ENCODE measurements at places on chromosomes 1 and 21. TPM values are rescaled to one million over a fixed set of nuclear protein-coding genes. Genes with fewer than 3 reads are reported as not detected.

The RGSL1 gene
- not detected for total RNA-seq

The CGN gene
- 0.91 TPM for total RNA-seq

The PRAMEF13 gene
- not detected for total RNA-seq

The ILDR2 gene
- 14.4 TPM for total RNA-seq

The GPR25 gene
- total RNA-seq, result not detected

The CELA2B gene
- total RNA-seq, result not detected

The TMEM59 gene
- total RNA-seq, result 119 TPM

The SLAMF1 gene
- 118 TPM for total RNA-seq

The ADAMTS4 gene
- 0.23 TPM for total RNA-seq

The EPHA2 gene
- not detected for total RNA-seq

The C1orf174 gene
- 45.1 TPM for total RNA-seq

The ATP1A2 gene
- total RNA-seq, result not detected

The ADGRL4 gene
- total RNA-seq, result not detected

The RXFP4 gene
- total RNA-seq, result 0.16 TPM

The KLF17 gene
- total RNA-seq, result not detected

The KIF14 gene
- total RNA-seq, result 11.5 TPM

The VANGL1 gene
- 9.9 TPM for total RNA-seq

The LYPLAL1 gene
- total RNA-seq, result 18.4 TPM

The SPRR1A gene
- not detected for total RNA-seq

The FBXO2 gene
- 0.60 TPM for total RNA-seq

The SPATA6 gene
- total RNA-seq, result 1.0 TPM

The ATP6V1G3 gene
- total RNA-seq, result not detected

The OR2L8 gene
- total RNA-seq, result not detected

The NBPF20 gene
- 1.2 TPM for total RNA-seq

The DIO1 gene
- total RNA-seq, result not detected

The SNX27 gene
- 31.9 TPM for total RNA-seq

The FBLIM1 gene
- not detected for total RNA-seq

The AADACL4 gene
- not detected for total RNA-seq

The TMEM39B gene
- 38.8 TPM for total RNA-seq

The PRAMEF20 gene
- not detected for total RNA-seq

The TRIM58 gene
- 0.32 TPM for total RNA-seq

The LINGO4 gene
- total RNA-seq, result 0.07 TPM

Data from activated T-helper 1 cell treated with anti-CD3 and anti-CD28 coated beads, Interleukin-12 subunit alpha, Interleukin-12 subunit beta, Interleukin-2, Interleukin-4 antibody, amounts not matched to agents 30 ng/mL and 10 ng/mL and 1 ng/mL, durations not matched to agents 14 hours and 24 hours and 36 hours (primary cell).